Activated naive CD8-positive, alpha-beta T cell treated with anti-CD3 and anti-CD28 coated beads, Interleukin-2, amount 10 ng/mL, durations not matched to agents 7 days and 5 days (primary cell): ENCODE measurements at places on chromosomes 4 and X. TPM values are rescaled to one million over a fixed set of nuclear protein-coding genes. Genes with fewer than 3 reads are reported as not detected.

Gene MAP9
- 6.7 TPM for total RNA-seq

DNA sequence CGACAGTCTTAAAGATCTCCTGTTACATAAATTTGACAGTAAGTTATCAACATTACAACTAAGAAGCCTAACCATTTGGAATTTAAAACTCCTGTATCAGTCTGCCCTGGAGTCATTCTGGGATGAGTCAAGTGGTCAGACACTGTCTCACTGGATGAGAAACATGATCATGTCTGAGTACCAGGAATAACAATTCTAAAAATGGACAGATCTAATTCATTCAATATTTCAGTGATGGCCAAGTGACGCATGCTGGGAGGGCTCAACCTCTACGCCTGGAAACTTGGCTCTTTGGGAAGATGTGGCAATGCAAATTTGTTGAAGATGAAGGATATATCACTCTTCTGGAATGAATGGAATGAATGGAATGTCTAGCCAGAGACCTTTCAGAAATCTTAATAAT lies 1427.2 kb downstream of the STIM2 start:
- H3K27me3 ChIP-seq: no peaks in the 10 kb centered on the region
- no peak for DNase-seq
- no peak overlapping the region for H3K27ac ChIP-seq
- no peak overlapping the region for H3K4me3 ChIP-seq
- no peaks in the 10 kb centered on the region for H3K36me3 ChIP-seq

DNA sequence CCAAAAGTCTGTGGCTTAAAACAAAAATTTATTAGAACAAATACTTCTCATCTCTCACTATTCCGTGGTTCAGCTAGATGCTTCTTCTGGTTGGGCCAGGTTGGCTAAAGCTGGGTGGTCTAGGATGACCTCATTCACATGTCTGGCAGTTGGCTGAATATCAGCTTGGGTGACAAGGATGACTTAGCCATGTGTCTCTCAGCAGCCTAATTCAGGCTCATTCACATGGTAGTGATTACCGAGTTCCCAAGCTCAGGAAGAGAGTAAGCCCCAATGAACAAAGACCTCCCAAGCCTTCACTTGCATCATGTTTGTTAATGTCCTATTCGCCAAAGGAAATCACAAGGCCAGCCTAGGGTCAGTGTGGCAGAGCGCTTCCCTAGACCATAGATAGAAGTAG lies 119.4 kb downstream of the FANCB start:
- DNase-seq: no peak
- H3K36me3 ChIP-seq: no peaks in the 10 kb centered on the region
- no peak overlapping the region for H3K27ac ChIP-seq
- H3K4me1 ChIP-seq: no peaks in the 10 kb centered on the region
- no peak overlapping the region for H3K4me3 ChIP-seq

DNA sequence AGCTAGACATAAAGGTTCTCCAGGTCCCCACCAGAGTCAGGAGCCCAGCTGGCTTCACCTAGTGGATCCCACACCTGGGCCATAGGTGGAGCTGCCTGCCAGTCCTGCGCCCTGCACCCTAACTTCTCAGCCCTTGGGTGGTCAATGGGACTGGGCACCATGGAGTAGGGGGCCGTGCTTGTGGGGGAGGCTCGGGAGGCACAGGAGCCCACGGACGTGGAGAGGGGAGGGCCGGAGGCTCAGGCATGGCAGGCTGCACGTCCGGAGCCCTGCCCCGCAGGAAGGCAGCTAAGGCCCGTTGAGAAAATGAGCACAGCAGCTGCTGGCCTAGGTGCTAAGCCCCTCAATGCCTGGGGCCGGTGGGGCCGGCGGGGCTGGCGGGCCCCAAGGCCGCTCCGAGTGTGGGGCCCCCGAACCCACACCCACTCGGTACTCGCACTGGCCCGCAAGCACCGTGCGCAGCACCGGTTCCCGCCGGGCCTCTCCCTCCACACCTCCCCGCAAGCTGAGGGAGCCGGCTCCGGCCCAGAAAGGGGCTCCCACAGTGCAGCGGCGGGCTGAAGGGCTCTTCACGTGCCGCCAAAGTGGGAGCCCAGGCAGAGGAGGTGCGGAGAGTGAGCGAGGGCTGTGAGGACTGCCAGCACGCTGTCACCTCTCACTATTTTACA lies 291.1 kb downstream of the KLHL4 start:
- no peak for DNase-seq
- H3K36me3 ChIP-seq: no peaks in the 10 kb centered on the region
- no peaks in the 10 kb centered on the region for H3K4me1 ChIP-seq
- no peaks in the 10 kb centered on the region for H3K27me3 ChIP-seq

GRCh38 chr4:11440481-11441193 lies 11.9 kb upstream of the HS3ST1 start:
- H3K4me1 ChIP-seq: peaks cover 4% of the 10 kb centered on the region
- no peak overlapping the region for H3K27ac ChIP-seq
- no peak overlapping the region for H3K4me3 ChIP-seq

GRCh38 chrX:34332334-34332733 lies 200.2 kb upstream of the FAM47A start:
- no peaks in the 10 kb centered on the region for H3K36me3 ChIP-seq
- no peaks in the 10 kb centered on the region for H3K4me1 ChIP-seq
- H3K4me3 ChIP-seq: no peak overlapping the region
- no peak overlapping the region for H3K27ac ChIP-seq

DNA sequence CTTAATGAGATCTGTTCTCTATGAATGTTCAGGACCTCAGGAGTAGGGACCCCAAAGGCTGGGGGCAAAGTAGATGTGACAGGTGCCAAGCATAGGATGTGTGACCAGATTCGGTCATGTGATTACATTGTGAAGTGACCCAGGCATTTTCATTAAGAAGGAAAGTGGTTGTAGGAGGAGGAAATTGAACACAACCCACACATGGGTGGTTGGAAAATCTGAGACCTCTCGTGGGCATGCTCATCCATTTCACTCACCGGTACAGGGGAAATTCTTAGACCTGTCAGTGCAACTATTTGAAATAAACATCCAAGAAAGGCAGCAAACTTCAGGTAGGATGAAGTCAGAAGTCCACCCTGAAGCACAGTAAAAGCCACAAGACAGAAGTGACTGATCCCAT lies 43.5 kb upstream of the CD99 start:
- no peak for DNase-seq
- H3K27ac ChIP-seq: no peak overlapping the region
- peaks cover 11% of the 10 kb centered on the region for H3K4me1 ChIP-seq

GRCh38 chr4:165605811-165606210 lies 227.0 kb downstream of the CPE start:
- no peaks in the 10 kb centered on the region for H3K27me3 ChIP-seq
- peaks cover 1% of the 10 kb centered on the region for H3K4me1 ChIP-seq
- no peak for DNase-seq
- no peak overlapping the region for H3K4me3 ChIP-seq
